NCI-H1694 (cell line): ENCODE measurements at places on chromosomes 16 and 17.

GRCh38 chr16:67184995-67185650, 1.4 kb upstream of the MATCAP1 start:
- DNase-seq: peak; percentile 24

GRCh38 chr16:80085606-80086005, 455.2 kb upstream of the DYNLRB2 start:
- DNase-seq: no peak

- no peak for DNase-seq
Measured at GRCh38 chr17:59786536-59787319, 79.3 kb downstream of the VMP1 start.

DNA sequence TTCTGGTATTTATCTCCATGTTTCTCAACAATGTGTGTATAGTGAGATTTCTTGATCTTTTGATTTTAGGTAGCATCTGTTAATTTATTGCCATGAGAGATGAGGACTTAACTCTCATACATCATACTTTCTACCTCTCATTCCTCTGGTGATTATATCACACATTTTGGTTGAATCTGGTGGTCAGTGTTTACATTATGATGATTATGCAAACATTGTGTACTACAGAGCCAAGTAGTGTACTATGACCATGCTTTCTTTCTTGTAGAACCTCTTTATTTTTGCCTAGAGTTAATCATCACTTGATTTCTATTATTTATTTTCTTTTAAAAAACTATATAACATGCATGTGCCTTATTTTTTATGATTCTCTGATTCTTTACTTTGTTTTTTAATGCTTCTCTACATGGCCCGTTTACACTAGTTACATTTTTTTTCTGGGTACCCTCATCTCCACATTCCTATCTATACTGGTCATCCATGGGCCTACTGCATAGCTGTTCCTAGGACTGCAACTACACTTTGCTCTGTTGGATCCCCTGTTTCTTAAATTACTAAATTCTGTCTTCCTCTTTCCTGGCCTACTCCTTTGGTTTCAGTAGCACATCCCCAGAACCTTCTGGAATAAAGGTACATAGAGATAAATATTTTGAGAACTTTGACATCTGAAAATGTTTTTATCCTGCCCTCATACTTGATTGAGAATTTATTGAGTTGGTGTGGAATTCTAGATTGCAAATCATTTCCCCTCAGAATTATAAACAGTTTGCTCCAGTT, 63.0 kb upstream of the LRRC37A3 start:
- no peak for DNase-seq

DNA sequence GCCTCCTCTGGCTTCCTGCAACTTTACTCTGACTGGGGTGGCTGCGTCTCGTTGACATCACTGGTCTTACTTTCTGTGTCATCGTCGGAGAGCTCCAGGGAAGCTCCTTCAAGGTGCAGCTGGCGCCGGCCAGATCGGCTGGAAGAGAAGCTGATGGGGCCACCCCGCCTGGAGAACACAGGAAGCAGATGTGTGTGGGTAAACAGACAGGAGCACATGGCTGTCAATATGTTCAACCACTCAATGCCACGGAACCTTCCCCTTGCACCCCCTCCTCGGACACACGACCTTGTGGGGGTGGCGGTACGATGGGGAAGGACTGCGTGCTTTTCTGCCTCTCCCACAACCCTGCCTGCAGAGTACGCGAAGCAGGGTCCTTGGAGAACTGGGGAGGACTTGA, 40.1 kb downstream of the NDEL1 start:
- DNase-seq: no peak

GRCh38 chr16:31010585-31011325, at the start of gene STX1B:
TSS of gene STX1B (minus strand) at chr16:31010638. CDS start at chr16:31010396, 242 bp downstream.
- DNase-seq: peak; percentile 38

GRCh38 chr16:3734758-3735221, 17.5 kb upstream of the TRAP1 start:
- no peak for DNase-seq

DNA sequence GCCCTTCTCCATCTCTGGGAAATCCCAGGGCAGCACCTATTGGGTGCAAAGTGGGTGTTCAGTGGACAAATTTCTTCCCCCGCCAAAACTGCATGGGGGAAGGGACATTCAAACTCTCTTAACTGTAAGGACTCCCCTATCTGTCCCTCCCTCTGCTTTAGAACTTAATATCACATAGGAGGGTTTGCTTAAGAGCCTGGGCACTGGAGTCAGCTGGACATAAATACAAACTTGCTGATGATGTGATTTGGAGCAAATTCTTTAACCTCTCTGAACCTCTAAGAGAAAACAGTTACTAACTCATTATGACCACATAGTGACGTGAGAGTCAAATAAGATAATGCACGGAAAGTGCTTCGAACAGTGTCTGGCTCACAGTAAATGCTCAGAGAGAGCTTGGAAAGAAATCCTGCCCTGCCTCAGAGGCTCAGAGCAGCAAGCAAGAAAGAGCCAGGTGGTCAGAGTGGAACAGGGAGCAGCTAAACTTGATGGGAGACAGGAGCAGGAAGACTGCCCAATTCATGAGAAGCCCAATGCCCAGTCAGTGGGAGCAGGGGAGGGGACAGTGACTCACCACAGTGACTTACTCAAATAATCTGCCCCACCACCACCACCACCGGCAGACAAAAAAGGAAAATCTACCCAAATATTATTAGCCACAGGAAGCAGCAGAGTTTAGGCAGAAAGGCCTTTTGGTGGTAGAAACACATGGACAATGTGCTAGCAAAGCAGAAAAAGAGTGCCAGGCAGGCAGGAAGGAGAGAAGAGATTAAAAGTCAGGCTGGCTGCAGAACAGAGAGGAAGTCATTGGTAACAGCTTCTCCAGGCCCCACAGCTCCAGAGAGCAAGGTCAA, 23.9 kb upstream of the CCL1 start:
- DNase-seq: no peak

DNA sequence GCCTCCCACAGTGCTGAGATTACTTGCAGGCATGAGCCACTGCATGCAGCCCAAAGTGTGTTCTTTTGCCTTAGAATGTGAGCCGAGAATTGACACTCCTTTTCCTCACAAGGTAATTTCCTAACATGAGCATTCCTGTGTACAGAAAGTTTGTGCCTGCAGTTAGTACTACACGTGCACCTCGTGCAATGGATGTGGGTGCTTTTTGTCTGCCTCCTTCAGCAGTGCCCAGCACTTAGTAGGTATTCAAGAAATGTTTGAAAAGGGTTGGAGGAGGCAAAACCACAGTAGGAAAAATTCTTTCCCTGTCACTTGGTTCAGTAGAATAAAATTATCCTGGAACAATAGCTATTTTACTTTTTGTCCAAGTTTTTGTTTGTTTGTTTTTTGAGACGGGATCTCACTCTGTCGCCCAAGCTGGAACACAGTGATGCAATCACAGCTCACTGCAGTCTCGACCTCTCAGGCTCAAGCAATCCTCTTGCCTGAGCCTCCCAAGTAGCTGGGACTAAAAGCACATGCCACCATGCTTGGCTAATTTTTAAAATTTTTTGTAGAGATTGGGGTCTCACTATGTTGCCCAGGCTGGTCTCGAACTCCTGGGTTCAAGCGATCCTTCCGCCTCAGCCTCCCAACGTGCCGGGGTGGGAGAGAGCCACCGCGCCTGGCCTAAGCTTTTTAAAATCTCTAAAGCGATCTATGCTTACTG, 2.4 kb downstream of the NDE1 start:
- DNase-seq: no peak

DNA sequence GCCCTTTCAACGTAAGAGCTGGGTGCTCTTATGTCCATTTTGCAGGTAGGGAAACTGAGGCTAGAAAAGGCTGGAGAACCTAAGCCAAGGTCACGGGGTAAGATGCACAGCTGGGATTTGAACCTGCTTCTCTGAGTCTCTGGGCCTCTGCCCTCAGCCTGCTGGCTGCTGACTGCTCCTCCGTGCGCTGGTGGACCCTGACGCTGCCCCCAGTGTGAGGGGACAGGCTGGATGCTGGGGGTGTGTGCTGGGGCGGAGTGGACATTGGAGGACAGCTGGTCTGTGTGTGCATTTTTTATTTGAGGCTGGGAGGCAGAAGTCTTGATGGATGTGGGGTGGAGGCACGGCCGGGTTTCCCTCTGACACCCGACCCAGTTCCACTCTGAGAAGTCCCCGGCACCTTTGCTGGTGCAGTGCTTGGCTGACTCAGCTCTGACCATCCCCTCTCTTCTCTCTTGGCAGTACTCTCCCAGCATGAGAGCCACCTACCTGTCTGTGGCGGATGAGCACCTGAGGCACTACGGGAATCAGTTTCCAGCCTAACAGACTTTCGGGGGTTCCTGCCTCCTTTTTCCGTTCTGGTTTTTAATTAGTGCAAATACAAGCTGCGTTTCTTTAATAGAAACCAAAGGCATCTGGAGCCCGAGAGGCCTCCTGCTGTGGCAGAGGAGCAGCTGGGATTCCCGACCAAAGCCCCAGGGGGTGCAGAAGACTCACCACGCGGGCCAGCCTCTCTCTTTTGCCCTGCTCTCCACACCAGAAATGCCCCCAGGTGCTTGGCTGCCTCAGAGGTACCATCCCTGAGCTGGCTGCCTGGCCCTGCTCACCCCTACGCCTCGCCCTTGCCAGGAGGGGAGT, 14.1 kb upstream of the DNAI2 start:
- peak; percentile 77 for DNase-seq

DNA sequence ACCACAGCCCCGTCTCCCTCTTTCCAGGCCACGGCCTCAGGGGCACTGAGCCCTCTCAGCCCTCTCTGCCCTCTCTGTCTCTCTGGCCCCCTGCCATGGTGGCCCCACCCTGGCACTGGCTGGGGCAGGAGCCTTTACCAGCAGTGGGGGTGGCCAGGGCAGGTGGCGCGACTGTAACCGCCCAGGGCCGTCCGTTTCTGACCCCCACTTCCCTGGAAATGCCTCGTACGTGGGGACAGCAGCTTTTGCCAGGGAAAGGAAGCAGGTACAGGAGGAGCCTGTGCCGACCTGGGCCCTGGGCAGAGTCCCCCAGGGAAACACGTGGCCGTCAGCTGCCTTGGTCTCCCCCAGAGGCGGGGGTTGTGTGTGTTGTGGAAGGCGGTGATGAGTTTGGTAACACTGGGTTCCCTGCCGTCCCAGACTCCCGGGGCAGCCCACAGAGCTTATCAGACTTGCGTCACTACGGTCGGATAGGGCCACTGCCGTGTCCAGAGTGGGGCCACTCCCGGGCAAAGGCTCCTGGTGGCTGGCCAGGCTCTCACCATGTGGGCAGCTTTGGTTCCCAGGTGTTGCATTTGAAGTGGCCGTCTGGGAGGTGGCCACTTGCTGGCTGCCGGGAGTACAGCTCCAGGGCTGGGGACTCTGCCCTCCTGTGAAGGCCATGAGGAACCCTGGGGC, 249.3 kb upstream of the CIBAR2 start:
- DNase-seq: no peak

GRCh38 chr17:38613981-38614779, 8.4 kb upstream of the SRCIN1 start:
- DNase-seq: no peak

DNA sequence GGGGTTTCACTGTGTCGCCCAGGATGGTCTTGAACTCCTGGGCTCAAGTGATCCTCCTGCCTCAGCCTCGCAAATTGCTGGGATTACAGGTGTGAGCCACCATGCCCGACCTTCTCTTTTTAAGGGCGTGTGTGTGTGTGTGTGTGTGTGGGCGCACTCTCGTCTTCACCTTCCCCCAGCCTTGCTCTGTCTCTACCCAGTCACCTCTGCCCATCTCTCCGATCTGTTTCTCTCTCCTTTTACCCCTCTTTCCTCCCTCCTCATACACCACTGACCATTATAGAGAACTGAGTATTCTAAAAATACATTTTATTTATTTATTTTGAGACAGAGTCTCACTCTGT, 3.9 kb downstream of the STH start:
- no peak for DNase-seq

- DNase-seq: no peak
Measured at GRCh38 chr16:73848993-73849392, 447.6 kb upstream of the PSMD7 start.

GRCh38 chr17:7233701-7234082, 625 bp downstream of the DVL2 start:
- DNase-seq: no peak

GRCh38 chr17:63646488-63646806, 24.2 kb downstream of the MAP3K3 start:
- DNase-seq: no peak

GRCh38 chr17:82806645-82807044, 33.2 kb downstream of the ZNF750 start:
- DNase-seq: no peak

- DNase-seq: no peak
Measured at GRCh38 chr17:36791942-36792475, 145.3 kb upstream of the LHX1 start.

- DNase-seq: no peak
Measured at GRCh38 chr17:6596081-6596480, 39.7 kb upstream of the PITPNM3 start.

GRCh38 chr17:68505951-68506350, 6.3 kb upstream of the PRKAR1A start:
- no peak for DNase-seq

DNA sequence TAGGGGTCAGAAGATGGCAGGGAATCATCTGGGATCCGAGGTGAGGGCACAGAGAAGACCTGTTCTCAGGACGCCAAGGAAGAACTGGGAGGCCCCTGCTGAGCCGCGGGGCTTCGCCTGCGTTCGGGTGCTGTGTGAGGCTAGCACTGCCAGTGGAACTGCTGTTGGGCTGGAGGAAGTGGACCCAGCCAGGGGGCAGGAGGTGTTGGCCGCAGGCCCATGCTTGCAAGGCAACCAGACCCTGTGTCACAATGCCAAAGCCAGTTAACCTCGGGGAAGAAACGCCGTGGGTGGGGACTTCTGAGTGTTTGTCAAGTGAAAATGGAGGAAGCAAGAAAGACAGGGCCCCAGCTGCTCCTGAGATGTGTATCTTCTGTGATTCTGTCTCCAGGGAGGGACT, 185.5 kb downstream of the LGALS9B start:
- DNase-seq: no peak

DNA sequence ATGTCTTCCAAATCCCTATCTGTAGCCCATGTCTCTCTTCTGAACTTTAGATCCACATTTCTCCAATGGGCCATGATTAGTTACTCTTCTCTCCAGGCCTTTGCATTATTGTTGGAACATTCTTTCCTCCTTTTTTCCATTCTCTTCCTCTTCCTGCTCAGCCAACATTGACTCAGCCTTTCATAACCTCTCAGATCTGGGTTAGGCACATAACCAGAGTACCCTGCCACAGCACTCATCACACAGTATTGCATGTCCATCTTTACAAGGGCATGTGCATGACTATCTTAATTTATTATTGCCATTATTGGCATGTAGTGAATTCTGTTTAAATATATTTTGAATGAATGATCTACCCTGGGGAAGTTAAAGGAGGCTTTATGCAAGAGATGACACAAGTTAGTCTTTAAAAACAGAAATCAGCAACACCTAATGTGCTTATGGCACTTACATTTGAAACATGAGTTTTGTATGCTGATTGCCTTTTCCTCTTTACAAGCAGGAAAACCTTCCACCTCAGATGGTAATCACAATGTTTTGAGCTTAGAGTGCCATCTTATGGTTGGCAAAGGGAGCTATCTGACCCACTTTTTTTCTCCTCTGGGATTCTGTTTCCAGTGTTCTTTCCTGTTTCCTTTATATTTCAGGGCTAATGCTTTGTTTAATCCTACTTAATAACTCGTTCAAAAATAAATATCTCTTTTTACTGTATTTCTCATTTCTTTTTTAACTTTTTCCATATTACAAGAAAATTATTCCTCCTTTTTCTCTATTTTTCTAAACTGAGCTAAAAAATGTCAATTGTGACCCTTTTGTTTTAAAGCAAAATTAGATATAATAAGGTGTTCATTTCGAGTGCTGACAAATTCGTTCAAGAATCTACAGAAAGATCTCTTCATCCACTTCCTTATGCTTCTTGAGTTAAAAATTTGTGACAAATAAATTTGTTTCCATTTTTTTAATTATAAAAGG, 151.0 kb upstream of the RBL2 start:
- peak; percentile 16 for DNase-seq

GRCh38 chr16:4182581-4183236, 59.2 kb downstream of the SRL start:
- no peak for DNase-seq
